Fibroblast of lung (primary cell): ENCODE measurements at places on chromosomes 2 and 18. TPM values are rescaled to one million over a fixed set of nuclear protein-coding genes. Genes with fewer than 3 reads are reported as not detected.

Gene KCNK3
- total RNA-seq, result under 0.01 and 0.26 TPM in 2 replicates

Gene KCNJ3
- total RNA-seq, result not detected in 2 replicates

Gene GPR155
- 4.4 and 6.4 TPM in 2 replicates for total RNA-seq

Gene MC5R
- not detected in 2 replicates for total RNA-seq

Gene IER3IP1
- total RNA-seq, result 26.2 and 47.9 TPM in 2 replicates

Gene SERPINB7
- total RNA-seq, result 1.0 and 3.0 TPM in 2 replicates

Gene BOLL
- total RNA-seq, result not detected in 2 replicates

Gene MYO1B
- 113 and 151 TPM in 2 replicates for total RNA-seq

Gene WNT6
- not detected in 2 replicates for total RNA-seq

Gene ASPRV1
- 0.26 and 0.33 TPM in 2 replicates for total RNA-seq

Gene UGT1A5
- total RNA-seq, result not detected in 2 replicates

Gene TDRD15
- total RNA-seq, result not detected in 2 replicates

- H3K4me3 ChIP-seq, result no peak overlapping the region
- no peaks in the 10 kb centered on the region for H3K36me3 ChIP-seq
- no peak overlapping the region for H3K27ac ChIP-seq
- no peaks in the 10 kb centered on the region for H3K4me1 ChIP-seq
These were observed 111.9 kb downstream of the KCTD1 start for GRCh38 chr18:26436176-26437051.

DNA sequence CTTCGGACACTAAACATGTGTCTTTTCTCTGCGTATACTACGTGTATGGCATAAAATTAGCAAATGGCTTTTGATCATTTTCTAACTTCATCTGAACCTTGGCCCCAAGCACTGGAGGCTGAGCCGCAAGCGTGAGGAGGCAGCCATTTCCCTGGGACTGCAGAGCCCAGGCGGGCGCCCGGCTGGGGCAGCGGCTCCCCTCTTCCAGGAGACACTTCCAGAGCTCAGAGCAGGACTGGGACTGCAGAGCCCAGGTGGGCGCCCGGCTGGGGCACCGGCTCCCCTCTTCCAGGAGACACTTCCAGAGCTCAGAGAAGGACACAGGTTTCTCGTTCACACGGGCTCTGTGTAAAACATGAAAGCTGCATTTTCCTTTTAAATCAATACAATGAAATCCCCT is 484.1 kb upstream of the SALL3 start:
- no peak for DNase-seq

- peaks cover 21% of the 10 kb centered on the region for H3K4me1 ChIP-seq
- peak overlapping the region; percentile 85 for H3K4me3 ChIP-seq
- no peaks in the 10 kb centered on the region for H3K36me3 ChIP-seq
- H3K27ac ChIP-seq, result no peak overlapping the region
- no peaks in the 10 kb centered on the region for H3K27me3 ChIP-seq
- peak; percentile 18 for DNase-seq
These were observed 2.1 kb downstream of the ARID5A start for GRCh38 chr2:96538487-96539214.

GRCh38 chr2:10614939-10615338 is 74.8 kb downstream of the NOL10 start:
- H3K4me3 ChIP-seq, result no peak overlapping the region
- no peak overlapping the region for H3K27ac ChIP-seq
- peak; percentile 48 for DNase-seq
- H3K36me3 ChIP-seq, result no peaks in the 10 kb centered on the region
- H3K27me3 ChIP-seq, result no peaks in the 10 kb centered on the region
- peaks cover 8% of the 10 kb centered on the region for H3K4me1 ChIP-seq

GRCh38 chr18:8982416-8983183 is 119.9 kb upstream of the NDUFV2 start:
- no peak overlapping the region for H3K27ac ChIP-seq
- no peaks in the 10 kb centered on the region for H3K27me3 ChIP-seq
- H3K36me3 ChIP-seq, result no peaks in the 10 kb centered on the region
- H3K4me3 ChIP-seq, result no peak overlapping the region
- DNase-seq, result peak; percentile 73

GRCh38 chr2:3207091-3207491 is 170.5 kb downstream of the EIPR1 start:
- H3K27me3 ChIP-seq, result no peaks in the 10 kb centered on the region
- no peak for DNase-seq
- no peaks in the 10 kb centered on the region for H3K36me3 ChIP-seq
- H3K4me1 ChIP-seq, result no peaks in the 10 kb centered on the region

DNA sequence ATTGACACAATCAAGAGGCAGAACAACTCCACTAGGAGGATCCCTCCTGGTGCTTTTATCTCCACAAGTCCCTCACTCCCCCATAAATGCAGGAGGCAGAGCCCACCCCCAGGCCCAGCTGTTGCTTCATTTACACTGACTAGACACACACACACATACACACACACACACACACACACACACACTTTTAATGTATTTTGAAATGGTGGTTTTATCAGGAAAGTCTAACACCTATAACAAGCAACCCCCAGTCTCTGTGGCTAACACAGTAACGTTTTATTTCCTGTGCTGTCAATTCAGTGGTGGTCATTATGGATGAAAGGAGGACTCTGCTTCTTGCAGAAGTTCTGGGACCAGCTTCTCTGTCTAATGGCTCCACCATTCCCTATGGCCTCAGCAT is 125.4 kb upstream of the FOSL2 start:
- H3K4me3 ChIP-seq, result no peak overlapping the region
- H3K4me1 ChIP-seq, result peaks cover 6% of the 10 kb centered on the region
- H3K27me3 ChIP-seq, result no peaks in the 10 kb centered on the region

DNA sequence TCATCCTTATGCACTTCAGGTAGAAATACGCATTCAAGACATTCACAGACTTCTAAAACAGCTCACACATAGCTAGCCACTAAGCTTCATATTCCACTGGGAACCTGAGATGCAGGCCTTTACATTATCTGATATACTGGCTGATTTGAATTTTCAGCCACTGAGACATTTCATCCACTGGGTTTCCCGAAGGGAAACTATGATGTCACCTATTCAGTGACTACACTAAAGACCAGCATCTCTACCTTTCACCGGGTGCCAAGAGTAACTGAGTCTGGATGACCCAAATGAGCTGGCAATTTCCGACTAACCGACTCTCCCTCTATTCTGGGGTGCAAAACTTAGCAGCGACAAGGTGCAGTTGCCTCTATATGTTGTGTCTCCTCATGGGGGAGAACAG is 31.8 kb upstream of the SP140L start:
- H3K27me3 ChIP-seq, result no peaks in the 10 kb centered on the region
- no peak for DNase-seq
- no peaks in the 10 kb centered on the region for H3K36me3 ChIP-seq
- no peaks in the 10 kb centered on the region for H3K4me1 ChIP-seq
- H3K4me3 ChIP-seq, result no peak overlapping the region

GRCh38 chr18:37661061-37661460 is 95.5 kb upstream of the CELF4 start:
- H3K27me3 ChIP-seq, result no peaks in the 10 kb centered on the region
- H3K27ac ChIP-seq, result no peak overlapping the region
- H3K4me3 ChIP-seq, result no peak overlapping the region
- H3K36me3 ChIP-seq, result no peaks in the 10 kb centered on the region
- H3K4me1 ChIP-seq, result no peaks in the 10 kb centered on the region

DNA sequence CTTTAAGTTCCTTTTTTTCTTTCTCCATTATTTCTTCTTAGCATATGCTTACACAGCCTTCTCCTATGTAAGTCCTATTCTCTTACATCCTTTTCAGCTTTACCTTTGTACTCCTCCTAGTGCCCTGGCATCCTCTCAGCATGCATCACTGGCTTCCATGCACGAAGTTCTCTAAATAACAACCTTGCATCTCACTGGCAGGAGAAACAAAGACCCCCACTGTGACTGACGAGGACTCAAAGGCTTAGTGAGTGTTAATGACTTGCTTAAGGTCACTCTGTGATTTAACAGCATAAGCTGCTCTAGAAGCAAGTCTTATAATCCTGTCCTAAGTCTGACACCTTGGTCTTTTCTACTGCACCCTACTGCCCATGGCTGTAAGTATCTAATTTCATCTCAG is 1236.0 kb upstream of the CELF4 start:
- H3K4me1 ChIP-seq, result no peaks in the 10 kb centered on the region
- no peaks in the 10 kb centered on the region for H3K36me3 ChIP-seq
- no peak for DNase-seq
- H3K27me3 ChIP-seq, result no peaks in the 10 kb centered on the region
- no peak overlapping the region for H3K27ac ChIP-seq

DNA sequence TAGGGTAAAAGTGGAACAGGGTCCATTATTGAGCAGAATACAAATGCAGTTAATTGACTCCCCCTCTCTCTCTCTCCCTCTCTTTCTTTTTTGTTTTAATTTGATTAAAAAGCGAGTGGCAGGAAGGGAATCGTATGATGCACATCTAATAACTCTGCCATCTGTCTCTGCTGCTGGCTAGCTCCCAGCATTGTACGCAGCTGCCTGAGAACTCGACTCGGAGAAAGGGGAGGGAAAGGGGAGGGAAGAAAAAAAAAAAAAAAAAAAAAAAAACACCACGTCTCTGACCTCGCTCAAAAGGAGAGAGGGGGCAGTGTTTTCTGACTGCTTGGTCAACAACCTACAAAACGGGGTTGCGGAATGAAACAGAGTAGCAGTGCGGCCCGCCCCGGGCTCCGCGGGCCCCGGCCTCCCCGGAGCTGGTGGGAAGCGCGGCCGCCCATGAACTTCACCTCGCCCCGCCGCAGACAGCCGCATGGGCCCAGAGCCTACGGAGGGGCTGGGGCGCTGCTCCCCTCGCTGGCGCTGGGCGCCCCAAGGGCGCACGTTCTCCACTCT is 265.7 kb downstream of the TCF4 start:
- H3K4me3 ChIP-seq, result peak overlapping the region; percentile 90
- peak; percentile 95 for DNase-seq
- no peaks in the 10 kb centered on the region for H3K36me3 ChIP-seq
- H3K27ac ChIP-seq, result peak overlapping the region; percentile 83

DNA sequence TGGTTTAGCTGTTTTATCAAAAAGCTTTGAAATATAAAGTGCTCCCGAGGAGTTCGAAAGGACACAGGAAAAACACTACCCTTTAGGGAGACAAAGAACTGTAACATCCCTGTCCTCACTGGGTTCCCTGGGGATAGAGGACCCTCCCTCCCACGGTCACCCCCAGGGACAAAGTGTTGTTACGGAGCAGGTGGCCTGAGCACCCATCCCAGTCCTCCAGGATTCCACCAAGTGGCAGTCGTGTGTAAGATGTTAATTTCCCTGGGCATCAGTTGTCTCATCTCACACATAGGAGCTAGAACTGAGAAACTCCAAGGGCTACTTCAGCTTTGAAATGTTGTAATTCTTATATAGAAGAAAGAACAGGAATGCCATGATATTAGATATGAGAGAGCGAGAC is 137.7 kb downstream of the ALK start:
- no peaks in the 10 kb centered on the region for H3K4me1 ChIP-seq
- no peak overlapping the region for H3K4me3 ChIP-seq
- H3K27me3 ChIP-seq, result peaks cover 3% of the 10 kb centered on the region

GRCh38 chr2:143514413-143514812 is 385.2 kb downstream of the ARHGAP15 start:
- H3K4me1 ChIP-seq, result no peaks in the 10 kb centered on the region
- H3K27me3 ChIP-seq, result no peaks in the 10 kb centered on the region
- peak; percentile 7 for DNase-seq
- no peaks in the 10 kb centered on the region for H3K36me3 ChIP-seq
- H3K27ac ChIP-seq, result no peak overlapping the region

DNA sequence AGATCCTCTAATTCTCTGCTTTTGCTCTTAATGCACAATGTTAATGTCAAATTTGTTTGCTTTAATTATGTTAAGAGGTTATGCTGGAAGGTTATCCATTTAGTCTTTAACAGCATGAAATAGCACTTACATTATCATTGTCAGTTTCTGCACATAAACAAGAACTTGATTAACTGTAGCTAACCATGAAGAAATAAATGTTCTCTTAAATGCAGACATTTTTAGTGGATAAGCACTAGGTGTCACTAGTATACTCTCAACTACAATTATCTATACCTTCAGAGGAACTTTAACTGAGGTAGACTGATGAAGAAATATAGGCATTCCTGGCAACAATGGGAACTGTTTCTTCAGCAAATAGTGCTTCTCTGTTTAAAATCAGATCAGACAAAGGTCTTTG is 178.8 kb upstream of the CHST9 start:
- no peaks in the 10 kb centered on the region for H3K36me3 ChIP-seq
- no peak overlapping the region for H3K27ac ChIP-seq
- no peak for DNase-seq

GRCh38 chr2:1694371-1695271 is 49.7 kb downstream of the PXDN start:
- H3K27me3 ChIP-seq, result no peaks in the 10 kb centered on the region
- H3K4me1 ChIP-seq, result peaks cover 3% of the 10 kb centered on the region
- no peak for DNase-seq
- H3K36me3 ChIP-seq, result peaks cover 9% of the 10 kb centered on the region
- H3K27ac ChIP-seq, result no peak overlapping the region

DNA sequence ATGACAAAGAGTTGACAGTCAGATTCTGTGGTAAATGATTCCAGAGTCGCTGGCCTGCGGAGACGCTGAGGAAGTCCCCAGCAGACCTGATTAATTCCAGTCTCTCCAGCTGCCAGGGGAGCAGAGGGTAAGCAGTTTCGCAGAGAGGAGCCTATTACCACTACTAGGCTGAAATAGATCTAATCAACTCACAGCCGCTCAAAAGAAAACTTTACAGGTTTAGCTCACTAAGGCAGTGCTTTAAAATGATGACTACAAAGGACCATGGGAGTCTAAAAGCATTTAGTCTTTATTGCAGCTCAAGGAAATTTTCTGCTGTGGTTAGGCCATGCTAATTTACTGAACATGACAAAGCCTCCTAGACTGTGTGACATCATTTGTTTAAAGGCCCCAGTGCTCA is 445.6 kb upstream of the POU3F3 start:
- H3K4me1 ChIP-seq, result no peaks in the 10 kb centered on the region
- H3K36me3 ChIP-seq, result no peaks in the 10 kb centered on the region
- no peak overlapping the region for H3K27ac ChIP-seq
- H3K27me3 ChIP-seq, result no peaks in the 10 kb centered on the region

DNA sequence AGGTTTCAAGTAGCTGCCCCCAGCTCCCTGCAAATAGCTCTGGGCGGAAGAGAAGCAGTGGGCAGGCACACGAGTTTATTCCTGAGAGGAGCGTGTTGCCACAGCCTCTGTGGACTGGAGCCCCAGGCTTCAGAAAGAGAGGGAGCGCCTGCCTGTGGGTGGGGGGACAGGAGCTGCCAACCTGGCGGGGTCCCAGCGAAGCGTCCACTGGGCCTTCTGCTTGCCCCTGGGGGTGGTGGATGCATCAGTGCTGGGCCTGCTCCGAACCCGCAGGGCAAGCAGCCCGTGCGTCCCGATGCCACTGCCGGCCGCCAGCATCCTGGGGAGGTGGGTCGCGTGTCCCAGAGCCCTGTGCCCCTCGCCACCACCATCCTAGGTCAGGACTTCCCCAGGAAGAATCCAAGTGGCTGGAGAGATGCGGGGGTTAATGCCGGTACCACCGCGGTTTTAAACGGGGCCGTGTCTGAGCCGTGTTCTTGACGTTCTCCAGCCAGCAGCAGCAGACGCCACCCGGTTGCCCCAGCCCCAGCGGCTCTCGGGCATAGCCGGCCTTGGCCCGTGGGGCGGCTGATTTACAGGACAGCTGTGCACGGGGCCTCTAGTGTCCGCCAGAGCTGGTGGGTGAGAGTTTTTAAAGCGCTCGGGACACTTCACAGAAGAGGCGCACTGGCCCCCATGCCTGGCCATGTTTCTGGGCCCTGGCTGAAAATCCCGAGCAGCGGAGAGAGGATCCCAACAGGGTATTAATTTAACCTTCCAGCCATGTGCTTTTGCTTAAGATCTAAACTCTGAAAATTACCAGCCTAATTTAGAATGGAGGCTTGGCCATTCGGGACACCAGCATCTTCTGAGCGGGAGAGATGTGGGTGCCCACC is 84.7 kb downstream of the NFATC1 start:
- no peak overlapping the region for H3K4me3 ChIP-seq
- DNase-seq, result no peak
- no peaks in the 10 kb centered on the region for H3K36me3 ChIP-seq
- H3K27me3 ChIP-seq, result no peaks in the 10 kb centered on the region
- H3K27ac ChIP-seq, result no peak overlapping the region
